Activated T-helper 1 cell treated with anti-CD3 and anti-CD28 coated beads, Interleukin-2, amount 50 U/mL, for 16 hours (primary cell): ENCODE measurements at places on chromosomes 7 and 10.

DNA sequence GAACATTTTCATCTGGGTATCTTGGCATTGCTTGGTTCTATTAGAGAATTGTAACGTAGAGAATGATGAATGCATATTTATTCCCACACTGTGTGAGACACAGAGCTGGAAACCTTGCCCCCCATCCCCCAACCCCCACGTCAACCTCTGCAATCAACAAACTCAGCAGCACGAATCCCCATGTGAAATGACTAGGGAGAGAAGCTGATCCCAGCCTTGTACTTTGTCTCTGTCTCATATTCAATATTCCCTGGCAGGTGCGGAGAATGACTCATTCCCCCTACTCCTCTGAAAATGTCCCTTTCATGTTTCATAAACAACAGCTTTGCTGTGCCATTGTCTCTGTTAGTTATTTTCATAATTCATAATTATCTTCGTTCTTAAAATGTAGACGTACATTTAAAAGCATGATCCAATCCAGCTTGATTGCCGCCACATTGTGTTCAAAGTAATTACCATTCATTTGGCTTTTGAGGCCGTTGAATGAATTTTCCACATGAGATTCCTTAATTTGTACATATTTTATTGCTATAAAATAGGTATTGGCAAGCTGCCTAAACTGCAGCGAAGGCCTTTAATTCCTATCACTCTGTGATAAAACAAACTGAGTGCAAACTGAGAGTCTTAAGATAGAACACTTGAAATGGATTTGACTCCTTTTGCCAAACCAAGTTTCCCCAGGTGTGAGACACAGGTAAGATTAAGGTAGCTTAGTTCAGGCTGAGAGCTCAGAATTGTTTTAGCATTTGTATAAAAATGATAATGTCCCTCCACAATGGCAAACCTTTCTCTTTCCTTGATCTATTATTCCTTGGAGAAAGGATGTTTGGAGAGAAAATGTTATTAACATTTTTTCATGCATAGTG is 920.2 kb downstream of the TYW1 start:
- no peak for DNase-seq

- DNase-seq: no peak
These were observed 1.5 kb downstream of the POLD2 start for GRCh38 chr7:44121761-44122420.

- no peak for DNase-seq
These were observed 6.6 kb downstream of the CPA2 start for GRCh38 chr7:130273081-130273932.

- no peak for DNase-seq
These were observed 119.1 kb upstream of the FAM3C start for GRCh38 chr7:121515229-121515628.

- no peak for DNase-seq
These were observed 769.1 kb downstream of the SUGCT start for GRCh38 chr7:40903872-40904271.

DNA sequence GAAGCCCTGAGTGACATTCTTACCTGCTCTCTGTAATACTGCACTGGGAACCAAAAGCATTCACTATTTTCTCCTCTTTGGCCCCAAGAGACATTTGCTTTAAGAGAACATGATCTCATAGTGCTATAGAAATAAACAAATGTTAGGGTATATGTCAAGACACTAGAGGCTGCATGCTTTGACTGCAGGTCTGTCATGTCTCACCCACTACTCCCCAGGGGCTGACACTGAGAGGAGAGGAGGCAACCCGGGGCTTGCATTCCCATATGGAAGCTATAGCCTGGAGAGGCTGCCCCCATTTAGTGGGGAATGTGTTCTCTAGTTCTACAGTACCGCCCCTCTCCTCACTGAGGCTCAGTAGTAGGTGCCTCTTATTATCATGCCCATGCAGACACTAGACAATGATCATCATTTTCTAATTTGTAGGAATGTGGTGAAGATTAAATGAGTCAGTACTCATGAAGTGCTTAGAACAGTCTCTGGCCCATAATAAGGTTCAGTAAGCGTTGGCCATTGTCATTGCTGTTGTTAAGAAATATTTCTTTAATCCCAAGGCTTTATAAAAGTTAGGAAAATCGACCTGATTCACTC is 4.9 kb upstream of the SLF2 start:
- no peak for DNase-seq

- no peak for DNase-seq
These were observed 24.6 kb upstream of the REEP3 start for GRCh38 chr10:63496561-63496960.

DNA sequence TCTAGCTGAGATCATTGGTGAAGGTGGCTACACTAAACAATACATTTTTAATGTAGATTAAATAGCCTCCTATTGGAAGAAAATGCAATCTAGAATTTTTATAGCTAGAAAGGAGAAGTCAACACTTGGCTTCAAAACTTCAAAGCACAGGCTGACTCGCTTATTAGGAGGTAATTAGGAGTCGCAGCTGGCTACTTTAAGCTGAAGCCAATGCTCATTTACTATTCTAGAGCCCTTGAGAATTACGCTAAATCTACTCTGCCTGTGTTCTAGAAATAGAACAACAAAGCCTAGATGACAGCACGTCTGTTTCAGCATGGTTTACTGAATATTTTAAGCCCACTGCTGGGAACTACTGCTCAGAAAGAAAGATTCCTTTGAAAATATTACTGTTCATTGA is 101.6 kb upstream of the EEPD1 start:
- no peak for DNase-seq

- DNase-seq: no peak
These were observed 4.9 kb downstream of the AEBP1 start for GRCh38 chr7:44108768-44109750.

DNA sequence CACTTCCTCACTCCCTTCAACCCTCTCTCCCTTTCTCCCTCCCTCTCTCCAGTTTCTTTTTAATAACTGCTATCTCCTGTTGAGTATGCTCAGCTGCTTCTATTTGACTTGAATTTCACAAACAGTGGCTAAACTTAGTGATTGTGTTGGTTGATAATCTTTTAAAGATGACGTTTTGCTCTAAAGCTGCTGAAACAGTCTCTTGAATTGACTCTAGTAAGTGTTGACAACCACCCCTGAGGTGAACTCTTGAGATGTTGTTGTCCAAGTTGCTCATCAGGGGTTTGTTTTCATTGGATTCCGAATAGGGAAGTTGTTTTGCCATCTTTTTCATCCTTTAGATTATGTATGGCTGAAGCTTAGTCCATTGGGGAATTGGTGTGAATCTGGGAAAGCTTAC is 176.2 kb downstream of the TWIST1 start:
- no peak for DNase-seq

DNA sequence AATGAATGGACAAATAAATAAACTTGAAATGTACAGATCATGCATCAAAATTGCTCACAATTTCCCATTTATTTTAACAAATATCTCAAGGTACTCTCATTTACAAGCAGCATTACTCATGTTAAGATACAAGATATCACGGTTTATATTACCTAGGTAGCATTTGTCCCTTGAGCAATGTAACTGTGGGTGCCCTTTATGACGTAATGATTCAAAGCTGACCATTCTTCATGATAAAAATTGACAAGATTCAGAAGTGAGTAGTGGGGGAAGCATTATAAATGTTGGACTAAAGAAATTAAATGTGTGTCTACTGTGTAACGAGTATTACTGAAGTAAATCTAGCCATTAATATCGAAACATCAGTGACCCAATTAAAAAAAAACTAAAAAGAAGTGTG is 68.2 kb upstream of the GRM8 start:
- DNase-seq: no peak

- DNase-seq: no peak
These were observed 935 bp upstream of the ZNF736 start for GRCh38 chr7:64312826-64313225.

DNA sequence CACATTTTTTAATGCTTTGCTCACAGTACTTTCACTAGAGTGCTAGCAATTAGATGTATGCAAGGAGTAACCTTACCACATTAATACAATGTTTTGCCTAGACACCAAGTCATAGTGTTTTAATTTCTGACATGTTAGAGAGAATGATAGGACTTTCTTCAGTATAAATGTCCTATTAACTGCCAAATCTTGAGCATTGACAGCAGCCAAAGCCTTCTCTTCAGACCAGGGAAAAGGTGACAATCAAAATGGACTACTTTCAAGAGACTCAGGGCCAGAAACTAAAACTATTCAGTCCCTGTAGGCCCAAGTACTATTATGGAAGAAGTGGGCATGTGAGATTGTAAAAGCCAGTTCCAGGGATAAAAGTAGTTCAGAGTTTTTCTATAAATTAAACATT is 201.4 kb upstream of the PCDH15 start:
- DNase-seq: no peak

DNA sequence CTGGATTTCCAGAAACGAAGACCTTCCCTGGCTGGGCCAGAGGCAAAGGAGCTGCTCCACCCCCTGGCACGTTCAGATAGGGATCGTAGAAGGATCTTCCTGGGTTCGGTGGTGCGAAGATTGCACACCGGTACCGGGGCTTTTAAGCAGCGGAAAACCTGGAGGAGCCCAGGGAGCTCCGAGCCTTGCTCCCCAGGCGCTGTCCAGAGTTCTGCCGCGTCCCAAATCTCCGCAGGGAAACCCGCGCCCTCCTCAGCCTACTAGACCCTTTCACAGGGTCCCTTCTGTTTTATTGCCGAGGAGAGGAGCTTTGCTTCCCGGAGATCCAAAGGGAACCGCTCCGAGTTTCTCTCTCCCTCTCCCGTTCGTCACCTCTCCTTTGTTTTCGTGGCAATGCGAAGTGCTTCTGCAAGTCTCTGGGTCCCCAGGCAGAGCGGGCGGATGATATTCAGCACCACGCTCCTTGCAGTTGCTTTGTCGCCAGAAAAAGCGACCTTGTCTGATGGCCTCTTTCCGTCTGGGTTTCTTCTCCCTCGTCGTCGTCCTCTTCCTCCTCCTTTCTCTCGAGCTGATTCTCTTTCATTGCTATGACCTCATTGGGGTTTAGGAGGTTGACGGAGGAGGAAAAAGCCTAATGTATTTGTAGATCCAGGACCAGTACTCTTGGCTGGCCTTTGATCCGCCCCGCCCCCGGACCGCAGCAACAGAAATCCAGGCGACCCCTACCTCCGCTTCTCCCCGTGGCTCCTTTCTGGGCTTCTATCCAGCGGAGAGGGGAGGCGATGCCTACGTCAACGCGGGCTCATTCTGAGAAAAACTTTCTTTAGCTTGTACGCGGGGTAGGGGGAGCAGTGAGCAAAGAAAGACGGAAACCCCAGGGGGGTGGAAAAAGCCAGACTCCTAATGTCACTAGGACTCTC is at the start of gene TMEM196:
Gene TMEM196 (minus strand): TSS at position 777 of the 920 bp plus-strand sequence. CDS start 921 bp downstream, outside the sequence.
- DNase-seq: no peak

GRCh38 chr7:157555944-157556641 is 219.3 kb downstream of the DNAJB6 start:
- DNase-seq: no peak

DNA sequence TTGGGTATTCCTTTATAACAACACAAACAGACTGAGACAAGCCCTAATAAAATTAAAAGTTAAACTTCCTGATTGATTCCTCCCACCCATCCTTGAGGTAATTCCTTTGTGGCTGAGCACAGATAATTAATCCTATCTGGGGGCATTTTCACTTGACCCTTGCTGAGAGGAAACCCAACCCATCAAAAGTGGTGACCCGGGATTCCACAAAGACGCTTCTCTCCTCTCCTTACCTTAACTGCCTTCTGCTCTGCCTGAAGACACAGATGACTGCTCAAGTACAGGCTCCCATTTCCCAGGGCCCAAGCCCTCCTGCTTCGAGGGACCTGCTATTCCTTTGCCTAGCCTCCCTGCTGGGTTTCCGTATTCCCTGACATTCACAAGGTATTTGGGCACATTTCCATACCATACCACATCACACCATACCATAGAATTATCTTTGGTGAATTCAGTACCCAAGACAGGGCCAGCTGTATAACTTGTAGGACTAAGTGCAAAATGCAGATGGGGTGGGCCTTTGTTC is 9.8 kb upstream of the MAPK8 start:
- no peak for DNase-seq

DNA sequence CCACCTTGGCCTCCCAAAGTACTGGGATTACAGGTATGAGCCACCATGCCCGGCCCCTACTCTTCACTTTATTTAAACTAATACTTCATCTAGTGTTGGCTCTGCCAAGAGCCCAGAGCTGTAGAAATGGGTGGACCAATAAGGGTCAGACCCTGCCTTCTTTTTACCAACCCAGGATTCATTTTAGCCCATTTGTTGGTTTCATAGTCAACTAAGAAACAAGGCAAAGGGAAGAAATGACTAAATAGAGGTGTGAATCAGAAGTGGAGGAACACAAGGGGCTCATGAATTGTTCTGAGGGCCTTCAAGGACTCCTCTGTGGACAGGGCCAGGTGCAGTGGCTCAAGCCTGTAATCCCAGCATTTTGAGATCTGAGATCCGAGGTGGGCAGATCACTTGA is 1.1 kb downstream of the ANKRD2 start:
- no peak for DNase-seq

DNA sequence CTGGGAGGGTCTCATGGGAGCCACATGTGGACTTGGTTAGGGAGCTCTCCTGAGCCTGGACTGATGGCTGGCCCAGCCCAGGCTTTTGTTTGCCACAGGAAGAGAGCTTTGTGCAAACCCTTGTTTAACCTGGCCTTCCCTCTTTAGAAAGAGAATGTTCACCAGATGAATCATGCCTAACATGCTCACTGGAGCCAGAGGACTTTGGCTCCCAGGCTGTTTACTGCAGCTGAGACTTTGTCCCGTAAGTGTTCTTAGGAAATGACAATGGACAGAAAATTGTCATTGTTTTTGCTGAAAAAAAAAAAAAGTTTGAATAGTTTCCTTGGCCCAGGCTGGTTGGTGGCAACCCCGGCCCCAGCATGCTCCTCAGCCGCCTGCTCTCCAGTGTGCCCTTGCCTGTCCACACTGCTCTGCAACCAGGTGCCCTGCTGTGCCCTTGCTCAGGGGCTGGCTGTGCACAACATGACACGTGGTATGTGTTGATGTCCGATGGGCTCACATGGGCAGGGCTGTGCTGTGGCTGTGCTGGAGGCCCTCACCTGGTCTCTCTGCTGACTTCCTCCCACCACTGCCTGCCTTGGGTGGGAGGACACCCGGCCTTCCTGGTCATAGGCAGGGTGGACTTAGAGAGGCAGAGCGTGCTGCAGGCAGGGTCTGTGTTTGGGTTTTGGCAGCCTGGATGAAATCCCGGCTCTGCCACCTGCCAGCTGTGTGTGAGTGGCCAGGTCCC is 215.3 kb upstream of the ZNF32 start:
- no peak for DNase-seq

DNA sequence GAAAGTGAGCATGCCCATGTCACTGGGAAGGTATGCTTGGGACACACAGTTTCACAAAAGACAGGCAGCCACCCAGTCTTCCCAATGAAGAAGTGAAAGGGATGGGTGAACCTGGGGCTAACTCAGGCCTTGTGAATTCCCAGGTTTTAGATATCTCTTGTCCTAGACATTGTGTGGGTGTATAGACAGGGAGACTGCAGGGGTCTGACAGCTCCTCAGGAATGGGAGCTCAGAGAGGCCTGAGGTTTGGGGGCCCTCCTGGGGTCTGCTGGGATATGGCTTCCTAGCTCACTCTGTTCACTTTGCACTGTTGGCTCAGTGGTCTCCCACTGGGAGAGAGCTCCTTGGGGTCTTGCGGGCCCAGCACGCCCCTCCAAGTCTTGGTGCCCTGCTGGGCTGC is 47.0 kb downstream of the WDFY4 start:
- no peak for DNase-seq

- no peak for DNase-seq
These were observed 11.5 kb downstream of the KLF6 start for GRCh38 chr10:3773460-3774017.
